ENCODE measurements at places on chromosomes 13 and 19.

- no peak for DNase-seq
These were observed 2.4 kb downstream of the GPX4 start for GRCh38 chr19:1105873-1106840.

- DNase-seq = no peak
These were observed 15.4 kb upstream of the TMEM160 start for GRCh38 chr19:47063874-47064273.

DNA sequence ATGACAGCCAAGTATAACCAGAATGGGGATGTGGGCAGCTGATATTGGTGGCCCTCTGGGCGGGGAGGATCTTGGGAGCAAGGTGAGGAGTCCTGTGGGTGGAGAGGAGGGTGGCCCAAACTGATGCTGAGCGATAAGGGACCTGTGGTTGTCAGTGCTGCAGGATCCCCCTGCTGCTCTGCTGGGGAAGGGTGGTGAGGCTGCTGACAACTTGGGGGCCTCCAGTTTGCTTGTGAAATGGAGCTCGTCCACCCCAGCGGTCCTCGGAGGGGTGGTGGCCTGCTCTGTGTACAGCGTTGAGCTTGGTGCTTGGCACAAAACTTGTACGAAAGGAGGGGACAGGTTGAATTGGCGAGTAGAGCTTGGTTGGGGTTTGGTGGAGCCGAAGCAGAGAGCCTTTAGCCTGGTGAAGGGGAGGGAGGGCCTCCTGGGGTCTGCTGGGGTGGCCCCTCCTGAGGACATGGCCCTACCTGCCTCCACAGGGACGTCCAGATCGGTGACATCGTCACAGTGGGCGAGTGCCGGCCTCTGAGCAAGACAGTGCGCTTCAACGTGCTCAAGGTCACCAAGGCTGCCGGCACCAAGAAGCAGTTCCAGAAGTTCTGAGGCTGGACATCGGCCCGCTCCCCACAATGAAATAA, 2.9 kb downstream of the RPS11 start:
- no peak for DNase-seq

DNA sequence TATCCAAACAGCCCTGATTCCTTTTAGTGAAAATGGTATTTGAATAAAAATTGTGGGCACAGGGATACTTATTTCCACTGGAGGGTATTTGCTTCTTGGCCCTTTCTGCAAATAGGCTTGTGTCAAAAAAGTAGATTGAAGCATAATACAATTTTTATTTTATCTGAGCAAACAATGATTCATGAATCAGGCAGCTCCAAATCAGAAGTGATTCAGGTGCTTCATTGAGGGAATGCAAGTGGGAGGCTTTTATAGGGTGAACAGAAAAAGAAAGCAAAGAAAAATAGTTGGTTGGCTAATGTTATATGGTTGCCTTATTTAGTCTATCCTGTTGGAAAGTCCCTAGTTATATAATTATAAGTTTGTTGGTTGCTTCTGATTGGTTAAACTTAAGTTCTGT, 117.9 kb downstream of the ITGBL1 start:
- DNase-seq = no peak

DNA sequence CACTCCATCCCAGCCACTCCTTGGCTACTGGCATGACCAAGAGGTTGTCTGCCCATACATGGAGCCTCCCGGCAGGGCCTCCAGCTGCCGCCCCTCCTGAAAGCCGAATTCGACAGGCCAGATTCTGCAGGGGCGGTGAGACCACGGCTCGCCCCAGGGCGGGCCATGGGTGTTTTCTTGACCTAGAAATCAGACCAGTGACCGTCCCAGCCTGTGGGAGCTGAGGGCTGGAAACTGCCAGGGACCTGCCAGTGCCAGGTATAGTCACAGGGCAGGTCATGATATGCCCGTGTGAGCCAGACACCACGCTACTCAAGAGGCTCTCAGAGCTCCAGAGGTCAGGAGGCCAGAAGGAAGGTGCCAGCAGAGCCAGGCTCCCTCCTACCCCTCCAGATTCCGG, 16.8 kb downstream of the DAPK3 start:
- no peak for DNase-seq

GRCh38 chr19:46715975-46716671, 791 bp downstream of the PRKD2 start:
- DNase-seq = no peak

DNA sequence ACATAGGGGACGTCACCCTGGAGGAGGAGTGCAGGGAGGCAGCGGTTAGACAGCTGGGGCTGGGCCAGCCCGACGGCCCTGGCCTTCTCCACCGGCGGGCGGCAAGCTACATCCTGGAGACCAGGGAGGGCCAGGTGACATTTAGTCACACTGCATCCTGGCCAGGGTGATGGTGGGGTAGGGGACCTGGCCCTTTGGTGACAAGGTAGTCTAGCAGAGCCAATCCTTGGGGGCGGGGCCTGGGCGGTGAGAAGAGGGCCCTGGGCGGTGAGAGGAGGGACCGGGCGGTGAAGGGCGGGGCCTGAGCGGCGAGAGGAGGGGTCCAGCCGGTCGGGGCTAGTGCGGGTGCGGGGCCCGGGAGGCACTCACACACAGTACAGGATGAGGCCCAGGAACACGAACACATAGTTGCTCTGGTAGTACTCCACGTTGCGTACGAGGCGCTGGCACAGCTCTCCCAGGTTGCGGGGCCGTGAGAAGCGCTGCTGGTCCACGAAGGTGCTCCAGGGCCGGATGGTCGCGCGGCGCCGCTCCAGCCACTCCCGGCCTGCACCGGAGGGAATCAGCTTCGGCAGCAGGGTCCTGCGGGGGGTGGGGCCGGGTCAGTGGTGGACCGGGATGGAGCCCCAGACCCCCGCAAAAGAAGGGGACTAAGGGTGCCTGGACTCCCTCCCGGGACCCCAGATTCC, 610 bp downstream of the RABAC1 start:
- DNase-seq = peak; percentile 64

- DNase-seq = no peak
These were observed 124.1 kb downstream of the PCCA start for GRCh38 chr13:100212904-100213553.

GRCh38 chr19:49165111-49165750, 7.6 kb downstream of the TRPM4 start:
- no peak for DNase-seq

DNA sequence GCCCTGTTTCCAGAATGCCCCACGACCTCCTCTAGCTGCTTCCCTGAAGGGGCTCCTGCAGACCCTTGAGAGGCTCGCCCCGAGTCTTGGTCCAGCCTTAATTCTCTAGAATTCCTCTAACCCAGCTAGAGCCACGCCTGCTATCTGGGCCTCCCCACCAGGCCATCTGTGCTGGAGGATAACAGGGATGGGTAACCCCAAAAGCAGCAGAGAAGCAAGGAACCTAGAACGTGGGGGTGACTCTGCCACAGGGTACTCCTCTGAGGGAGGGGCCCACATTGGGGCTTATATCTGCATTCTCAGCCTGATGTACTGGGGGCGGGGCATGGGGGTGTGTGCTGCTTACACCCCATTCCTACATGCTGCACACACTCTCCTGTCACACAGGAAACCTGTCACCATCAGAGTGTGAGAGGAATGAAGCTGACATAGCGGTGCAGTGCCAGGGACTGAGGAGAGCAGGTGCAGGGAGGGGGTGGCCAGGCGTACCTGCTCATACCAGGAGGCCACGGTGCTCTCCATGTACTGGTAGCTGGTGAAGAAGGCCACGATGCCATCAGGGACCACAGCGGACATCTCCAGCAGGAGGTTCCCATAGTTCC, 13.8 kb downstream of the KLC3 start:
- DNase-seq = no peak

- no peak for DNase-seq
These were observed 12.4 kb downstream of the HNRNPM start for GRCh38 chr19:8457209-8457608.

- no peak for DNase-seq
These were observed 361.9 kb downstream of the TBC1D4 start for GRCh38 chr13:75120085-75120484.

DNA sequence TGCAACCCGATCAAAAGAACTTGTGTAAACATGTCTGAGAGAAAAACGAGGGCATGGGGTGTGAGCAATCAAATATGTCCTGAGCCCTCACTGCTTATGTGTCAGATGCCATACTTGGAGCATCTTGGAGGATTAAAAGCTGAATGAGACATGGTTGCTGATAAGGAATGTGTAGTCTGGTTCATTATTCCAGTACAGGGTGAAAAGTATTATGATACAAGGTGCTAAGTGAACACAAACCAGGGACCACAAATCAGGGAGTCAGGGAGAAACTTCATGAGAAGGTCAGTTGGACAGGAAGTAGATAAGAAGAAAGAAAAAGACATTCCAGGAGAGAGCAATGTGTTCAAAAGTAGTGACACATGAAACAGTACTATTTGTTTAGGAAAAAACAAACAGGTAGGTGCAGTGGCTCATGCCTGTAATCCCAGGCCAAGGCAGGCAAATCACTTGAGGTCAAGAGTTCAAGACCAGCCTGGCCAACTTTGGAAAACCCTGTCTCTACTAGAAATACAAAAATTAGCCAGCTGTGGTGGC, 2.0 kb upstream of the RCBTB1 start:
- no peak for DNase-seq

DNA sequence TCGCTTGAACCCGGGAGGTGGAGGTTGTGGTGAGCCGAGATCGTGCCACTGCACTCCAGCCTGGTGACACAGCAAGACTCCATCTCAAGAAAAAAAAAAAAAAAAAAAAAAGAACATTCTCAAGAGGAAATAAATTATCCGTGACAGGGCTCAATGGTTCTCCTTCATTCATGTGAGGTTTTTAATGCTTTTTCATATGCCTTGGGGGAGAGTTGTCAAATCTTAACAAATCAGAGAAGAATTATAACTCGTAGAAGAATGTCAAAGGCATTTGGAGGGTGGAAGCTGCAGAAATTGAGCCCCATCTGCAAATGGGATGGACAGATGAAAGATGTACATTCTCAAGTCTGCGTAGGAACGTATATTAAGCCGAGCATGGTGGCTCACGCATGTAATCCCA, 34.9 kb upstream of the HOMER3 start:
- no peak for DNase-seq

DNA sequence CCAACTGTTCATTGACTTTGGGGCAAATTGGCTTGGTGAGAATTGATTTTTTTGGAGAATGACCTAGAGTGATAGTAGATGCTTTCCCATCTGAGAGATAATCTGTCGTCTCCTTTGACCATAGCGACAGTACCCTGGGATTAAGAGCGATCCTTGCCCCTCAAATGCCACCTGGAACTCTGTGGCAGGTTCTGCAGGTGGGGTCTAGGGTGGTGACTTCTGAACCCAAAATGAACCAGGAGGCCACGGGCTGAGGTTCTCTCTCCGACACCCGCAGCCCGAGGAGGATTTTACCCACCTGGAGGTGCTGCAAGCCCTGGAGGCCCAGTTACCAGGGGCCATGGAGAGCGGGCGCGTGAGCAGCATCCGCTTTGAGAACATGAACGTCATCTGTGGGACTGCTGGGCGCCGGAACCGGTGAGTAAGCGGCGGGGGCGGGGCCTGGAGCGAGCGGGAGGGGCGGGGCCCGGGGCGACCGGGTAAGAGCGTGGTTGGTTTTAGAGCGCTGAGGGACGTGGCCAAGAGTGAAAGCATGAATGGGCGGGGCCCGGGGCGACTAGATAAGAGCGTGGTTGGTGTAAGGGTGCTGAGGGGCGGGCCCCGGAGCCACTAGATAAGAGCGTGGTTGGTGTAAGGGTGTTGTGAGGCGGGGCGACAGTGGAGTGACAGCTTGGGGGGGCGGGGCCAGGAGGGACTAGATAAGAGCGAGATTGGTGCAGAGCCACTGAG, 8.6 kb downstream of the C19orf81 start:
- peak; percentile 85 for DNase-seq

GRCh38 chr19:4911786-4912672, 2.7 kb downstream of the UHRF1 start:
- DNase-seq = peak; percentile 41

- no peak for DNase-seq
These were observed 37.3 kb downstream of the DNAJC3 start for GRCh38 chr13:95714142-95714832.

DNA sequence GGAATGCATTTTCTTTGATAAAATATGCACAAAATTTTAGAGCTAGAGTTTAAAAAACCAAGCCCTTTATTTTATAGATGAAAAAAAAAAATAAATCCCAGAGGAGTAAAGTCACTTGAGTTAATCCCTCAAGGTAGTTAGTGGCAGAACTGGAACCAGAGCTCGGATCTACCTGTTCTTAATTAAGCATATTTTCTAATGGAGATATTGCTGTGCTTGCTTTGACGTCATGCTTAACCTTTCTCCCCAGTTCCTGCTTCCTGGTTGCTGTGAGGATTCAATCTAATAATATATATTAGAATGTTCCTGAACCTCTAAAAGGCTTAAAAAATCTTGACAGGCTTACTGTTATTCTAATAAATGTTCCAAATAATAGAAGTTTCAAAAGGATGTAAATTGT, 300.6 kb upstream of the KLF12 start:
- no peak for DNase-seq

- no peak for DNase-seq
These were observed 165.3 kb downstream of the IER2 start for GRCh38 chr19:13315495-13315894.

DNA sequence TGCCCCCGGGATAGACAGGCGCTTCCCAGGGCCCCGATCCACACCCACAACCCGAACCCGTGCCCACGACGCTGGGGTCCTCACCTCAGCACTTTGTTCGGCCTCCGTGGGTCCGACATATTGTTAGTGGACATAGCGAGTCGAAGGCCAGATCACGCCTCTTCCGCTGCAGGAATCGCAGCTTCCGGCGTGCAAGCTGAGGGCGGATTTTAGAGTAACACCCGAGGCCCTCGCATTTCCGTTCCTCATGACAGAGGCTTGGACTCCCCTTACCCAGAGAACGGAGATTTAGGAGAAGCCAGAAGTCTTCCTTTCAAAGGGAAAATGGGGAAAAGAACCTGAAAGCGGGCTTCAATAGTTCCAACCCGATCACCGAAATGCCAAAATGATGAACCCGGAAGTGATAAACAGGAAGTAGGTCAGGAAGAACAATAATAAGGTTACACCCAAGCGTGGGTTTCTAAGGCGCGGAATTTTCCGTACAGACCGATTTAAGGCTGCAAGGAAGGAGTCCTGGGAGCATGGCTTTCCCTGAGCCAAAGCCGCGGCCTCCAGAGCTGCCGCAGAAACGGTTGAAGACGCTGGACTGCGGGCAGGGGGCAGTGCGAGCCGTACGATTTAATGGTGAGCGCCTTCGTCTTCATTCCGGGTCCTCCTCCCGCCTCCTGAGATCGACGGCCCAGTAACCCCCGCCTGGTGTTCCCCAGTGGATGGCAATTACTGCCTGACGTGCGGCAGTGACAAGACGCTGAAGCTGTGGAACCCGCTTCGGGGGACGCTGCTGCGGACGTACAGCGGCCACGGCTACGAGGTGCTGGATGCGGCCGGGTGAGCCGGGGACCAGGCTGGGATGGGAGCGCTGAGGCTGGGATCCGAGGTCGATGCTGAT, 2.9 kb downstream of the WDR83 start:
- DNase-seq = no peak

- DNase-seq = no peak
These were observed 23.8 kb downstream of the ZNRF4 start for GRCh38 chr19:5478925-5479588.

DNA sequence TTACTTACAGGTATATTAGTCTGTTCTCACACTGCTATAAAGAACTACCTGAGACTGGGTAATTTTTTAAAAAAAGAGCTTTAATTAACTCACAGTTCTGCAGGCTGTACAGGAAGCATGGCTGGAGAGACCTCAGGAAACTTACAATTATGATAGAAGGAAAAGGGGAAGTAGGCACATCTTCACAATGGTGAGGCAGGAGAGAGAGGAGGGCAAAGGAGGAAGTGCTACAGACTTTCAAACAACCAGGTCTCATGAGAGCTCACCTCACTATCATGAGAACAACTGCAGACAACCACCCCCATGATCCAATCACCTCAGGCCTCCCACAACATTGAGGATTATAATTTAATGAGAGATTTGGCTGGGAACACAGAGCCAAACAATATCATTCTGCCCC, 511.7 kb downstream of the SLITRK6 start:
- no peak for DNase-seq

- no peak for DNase-seq
These were observed 124.4 kb downstream of the RNF17 start for GRCh38 chr13:24888291-24888931.

Measured in activated naive CD8-positive, alpha-beta T cell treated with anti-CD3 and anti-CD28 coated beads, Interleukin-2, amount 50 U/mL, for 16 hours (primary cell).